ENCODE measurements at places on chromosomes 13 and 19.

- DNase-seq: no peak
Measured at GRCh38 chr19:33421368-33421767, 47.9 kb downstream of the CEBPG start.

DNA sequence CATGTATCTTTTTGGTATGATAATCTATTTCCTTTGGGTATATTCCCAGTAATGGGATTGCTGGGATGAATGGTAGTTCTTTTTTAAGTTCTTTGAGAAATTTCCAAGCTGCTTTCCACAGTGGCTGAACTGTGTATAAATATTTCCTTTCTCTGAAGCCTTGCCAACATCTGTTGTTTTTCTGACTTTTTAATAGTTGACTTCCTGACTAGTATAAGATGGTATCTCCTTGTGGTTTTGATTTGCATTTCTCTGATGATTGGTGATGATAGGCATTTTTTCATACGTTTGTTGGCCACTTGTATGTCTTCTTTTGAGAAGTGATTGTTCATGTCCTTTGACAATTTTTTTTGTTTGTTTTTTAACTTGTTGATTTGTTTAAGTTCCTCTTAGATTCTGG, 61.6 kb upstream of the PCDH17 start:
- no peak for DNase-seq

- no peak for DNase-seq
Measured at GRCh38 chr19:3720349-3720917, 12.2 kb downstream of the TJP3 start.

- DNase-seq: no peak
Measured at GRCh38 chr13:87810391-87810801, 139.2 kb downstream of the SLITRK5 start.

DNA sequence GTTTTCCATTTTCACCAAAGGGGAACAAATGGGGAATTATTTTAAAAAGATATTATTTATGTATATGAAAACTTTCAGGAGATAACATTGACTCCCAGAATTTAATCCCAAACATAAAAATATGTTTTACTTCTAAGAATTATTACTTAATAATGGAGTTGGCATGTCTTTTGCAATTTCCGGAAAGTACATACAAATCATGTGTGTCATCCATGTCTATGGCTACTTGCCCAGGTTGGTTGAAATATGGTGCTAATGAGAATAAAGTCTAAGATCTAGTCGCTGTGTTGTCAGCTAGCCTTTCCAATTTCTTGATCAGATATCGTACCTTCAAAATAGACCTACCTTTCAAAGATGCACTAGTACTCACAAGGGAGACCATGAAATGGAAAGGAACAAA, 1003.2 kb upstream of the PCDH20 start:
- DNase-seq: no peak

DNA sequence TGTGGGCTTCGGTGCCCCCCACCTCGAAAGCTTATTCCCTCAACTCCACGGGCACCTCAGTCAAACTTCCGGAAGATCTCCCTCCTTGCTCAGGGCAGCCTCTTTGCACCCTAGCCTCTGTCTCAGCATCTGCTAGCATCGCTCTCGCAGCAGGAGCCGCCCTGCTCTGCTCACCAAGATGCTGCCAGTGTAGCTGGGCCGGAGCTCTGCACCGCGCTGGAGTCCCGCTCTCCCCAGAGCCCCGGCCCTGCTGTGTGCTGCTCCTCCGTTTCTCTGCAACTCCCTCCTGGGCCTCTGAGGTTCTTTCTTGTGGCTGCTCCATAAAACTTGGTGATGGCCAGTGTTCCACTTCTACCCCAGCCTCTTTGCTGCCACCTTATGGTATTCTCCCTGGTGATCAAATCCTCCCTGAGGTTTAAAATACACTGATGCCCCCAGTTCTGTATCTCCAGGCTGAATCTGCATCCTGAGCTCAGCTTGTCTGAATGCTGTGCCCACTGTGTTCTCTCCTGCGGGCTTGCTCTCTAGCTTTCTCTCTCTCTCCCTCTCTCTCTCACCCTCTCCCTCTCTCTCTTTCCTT, 198.0 kb downstream of the UQCRFS1 start:
- no peak for DNase-seq

GRCh38 chr13:53447863-53448262, 419.2 kb downstream of the OLFM4 start:
- DNase-seq: no peak

- DNase-seq: no peak
Measured at GRCh38 chr13:113853518-113854237, 10.2 kb downstream of the GAS6 start.

DNA sequence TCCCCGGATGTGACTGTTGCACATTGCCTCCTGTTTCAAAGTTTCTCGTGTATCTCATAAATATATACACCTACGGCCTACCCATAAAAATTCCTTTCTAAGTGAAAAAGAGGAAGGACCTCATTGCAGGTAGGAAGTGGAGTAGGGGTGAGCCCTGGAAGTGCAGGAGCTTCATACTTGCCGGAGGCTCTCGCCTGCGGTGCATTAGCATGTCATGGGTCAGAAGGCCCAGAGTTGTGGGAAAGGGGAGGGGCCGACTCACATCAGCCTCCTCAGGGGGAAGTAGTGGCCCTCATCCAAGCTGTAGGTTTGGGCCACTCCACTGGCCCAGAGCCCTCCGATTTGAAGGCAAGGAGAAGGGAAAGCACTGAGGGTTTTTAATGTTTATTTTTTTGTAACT, 26.0 kb upstream of the IRS2 start:
- DNase-seq: no peak

DNA sequence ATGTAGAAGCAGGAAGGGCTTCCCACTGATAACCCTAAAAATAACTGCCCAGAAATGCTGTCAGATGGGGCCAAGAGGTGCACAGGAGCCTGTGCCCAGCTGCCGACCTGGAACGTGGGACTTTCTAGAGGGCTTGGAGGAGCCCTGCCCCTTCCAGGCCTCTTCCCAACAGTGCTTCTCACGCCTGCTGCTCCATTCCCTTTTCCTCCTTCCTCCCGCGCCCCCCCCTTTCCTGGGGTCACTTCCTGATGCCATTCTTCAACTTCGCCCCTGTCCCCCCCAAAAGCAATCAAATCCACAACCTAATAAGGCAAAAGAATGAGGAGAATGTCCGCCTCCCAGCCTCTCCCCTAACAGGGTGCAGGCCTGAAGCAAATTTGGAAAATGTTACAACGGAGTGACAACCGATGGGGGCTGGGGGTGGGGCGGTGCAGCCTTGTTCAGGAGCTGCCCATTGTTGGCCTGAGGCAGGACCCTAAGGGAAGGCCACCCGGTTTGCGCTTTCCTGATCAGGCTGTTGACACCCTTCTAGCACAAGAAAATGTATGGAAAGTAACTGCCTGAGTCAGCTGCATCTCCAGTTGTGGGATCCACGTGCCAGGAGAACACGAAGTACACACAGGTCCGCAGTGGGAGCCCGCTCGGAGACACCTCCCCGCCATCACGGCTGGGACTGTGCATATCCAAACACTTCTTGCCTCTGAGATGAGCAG, 18.7 kb downstream of the ACTN4 start:
- DNase-seq: no peak

- no peak for DNase-seq
Measured at GRCh38 chr13:76656500-76656899, 229.7 kb downstream of the KCTD12 start.

- no peak for DNase-seq
Measured at GRCh38 chr19:48708471-48708870, 11.1 kb downstream of the MAMSTR start.

DNA sequence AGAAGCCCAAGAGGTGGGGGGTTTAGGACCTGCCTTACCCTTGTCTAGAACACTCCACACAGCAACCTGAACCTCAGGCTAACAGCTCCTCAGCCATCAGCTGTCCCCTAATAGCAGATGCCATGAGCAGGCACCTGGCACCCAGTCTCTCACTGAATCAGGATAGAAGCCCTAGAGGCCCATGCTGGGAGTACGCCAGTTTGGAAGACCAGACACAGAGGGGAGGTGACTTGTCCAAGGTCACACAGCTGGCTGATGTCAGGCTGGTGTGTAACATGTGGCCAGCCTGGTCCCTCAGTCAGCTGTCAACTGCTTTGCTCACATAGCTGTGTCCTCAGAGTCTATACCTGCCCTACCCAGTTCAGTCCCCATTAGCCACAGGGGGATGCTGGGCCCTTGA, 12.8 kb upstream of the SAMD1 start:
- DNase-seq: no peak

- peak; percentile 86 for DNase-seq
Measured at GRCh38 chr13:42039946-42040729, 8.3 kb upstream of the DGKH start.

- DNase-seq: no peak
Measured at GRCh38 chr19:35559281-35559659, 4.2 kb downstream of the ATP4A start.

DNA sequence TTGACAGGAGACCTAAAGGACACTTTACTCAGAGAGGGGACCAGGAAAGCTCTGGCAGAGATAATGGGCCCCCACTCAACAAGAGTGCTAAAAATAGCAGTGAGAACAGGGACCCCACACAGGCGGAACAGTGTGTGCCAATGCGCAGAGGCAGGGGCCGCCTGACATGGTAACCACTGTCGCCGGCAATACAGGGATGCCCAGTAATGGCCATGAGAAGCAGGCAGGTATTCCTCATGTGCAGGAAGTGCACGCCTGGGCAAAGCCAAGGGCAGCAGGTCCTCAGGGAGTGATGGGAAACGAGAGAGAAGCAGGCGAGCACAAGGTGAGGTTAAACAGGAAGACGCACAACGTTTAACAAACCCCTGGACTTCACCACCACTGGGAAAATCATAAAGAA, 757.1 kb downstream of the LIG4 start:
- DNase-seq: no peak

DNA sequence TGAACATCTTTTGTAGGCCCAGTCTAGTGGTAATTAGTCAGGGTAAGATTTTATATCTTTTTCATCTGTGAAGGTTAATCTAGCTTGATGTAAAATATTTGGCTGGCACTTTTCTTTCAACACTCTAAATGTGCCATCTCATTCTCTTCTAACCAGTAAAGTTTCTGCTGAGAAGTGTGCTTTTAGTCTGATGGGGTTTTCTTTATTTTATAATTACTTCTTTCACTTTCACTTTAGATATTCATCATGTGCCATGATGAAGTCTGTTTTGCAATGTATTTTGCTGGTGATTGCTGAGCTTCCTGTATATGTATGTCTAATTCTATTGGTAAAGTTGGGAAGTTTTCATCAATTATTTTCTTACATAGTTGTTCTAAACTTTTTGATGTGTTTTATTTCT, 31.9 kb downstream of the ZNF726 start:
- DNase-seq: no peak

GRCh38 chr13:67554286-67554685, 324.1 kb upstream of the PCDH9 start:
- no peak for DNase-seq

GRCh38 chr13:75530549-75530961, 7.1 kb downstream of the COMMD6 start:
- no peak for DNase-seq

GRCh38 chr19:21559444-21559843, 54.0 kb downstream of the ZNF429 start:
- no peak for DNase-seq

GRCh38 chr19:52653161-52653560, 15.0 kb upstream of the ZNF83 start:
- no peak for DNase-seq

DNA sequence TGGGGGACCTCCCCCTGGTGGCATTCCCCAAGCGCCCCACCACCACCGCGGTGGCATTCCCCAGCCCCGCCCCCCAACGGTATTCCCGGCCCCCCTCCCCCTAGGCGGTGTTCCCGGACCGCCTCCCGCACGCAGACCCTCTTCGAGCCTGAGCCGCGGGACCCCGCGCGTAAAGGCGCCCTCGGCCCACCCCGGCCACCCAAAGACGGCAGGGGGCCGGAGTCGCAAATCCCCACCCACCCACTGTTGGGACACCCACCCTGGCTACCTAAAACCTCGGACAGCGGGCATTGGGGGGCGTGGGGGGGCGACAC, 22.4 kb downstream of the OLFM2 start:
- no peak for DNase-seq

GRCh38 chr13:67273001-67273400, 42.9 kb upstream of the PCDH9 start:
- DNase-seq: no peak

- no peak for DNase-seq
Measured at GRCh38 chr13:103157434-103158145, 91.4 kb upstream of the SLC10A2 start.

GRCh38 chr19:6211632-6212402, 68.0 kb downstream of the MLLT1 start:
- DNase-seq: no peak

GRCh38 chr13:95801825-95802224, 124.9 kb downstream of the DNAJC3 start:
- DNase-seq: no peak

DNA sequence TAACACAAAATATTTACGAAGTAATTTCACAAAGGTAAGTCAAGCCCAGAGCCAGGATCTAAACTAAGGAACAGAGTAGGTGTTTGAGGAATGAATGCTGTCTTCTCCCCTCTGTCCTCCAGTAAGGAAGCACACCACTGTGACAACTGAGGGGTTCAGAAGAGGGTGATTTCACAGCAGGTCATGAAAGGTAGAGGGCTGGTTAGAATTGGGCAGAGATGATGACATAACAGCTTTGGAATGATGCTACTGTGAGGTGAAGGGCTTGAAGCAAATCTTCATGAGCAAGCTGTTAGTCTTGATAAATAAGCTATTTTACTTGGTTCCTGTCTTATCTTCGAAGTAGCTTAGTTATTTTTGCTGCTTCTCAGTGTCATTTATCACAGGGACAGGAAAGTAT, 498.6 kb downstream of the FGF9 start:
- DNase-seq: no peak

DNA sequence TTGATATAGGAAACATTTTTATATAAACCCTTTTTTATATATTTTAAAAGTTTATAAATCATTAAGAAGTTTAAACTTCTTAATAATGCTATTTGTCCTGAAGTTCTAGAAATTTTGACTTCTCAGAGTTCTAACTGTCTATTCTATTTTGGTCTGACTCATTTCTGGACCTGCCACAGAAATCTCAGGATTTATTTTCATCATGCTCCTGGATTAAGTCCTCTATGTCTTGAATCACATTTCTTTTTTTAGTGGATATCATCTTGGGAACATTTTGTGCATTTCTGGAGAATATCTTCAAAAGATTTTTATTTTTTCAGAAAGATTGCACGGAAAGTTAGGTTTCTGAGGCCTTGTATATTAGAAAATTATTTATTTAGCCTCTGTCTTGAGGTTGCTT, 289.1 kb downstream of the NDFIP2 start:
- DNase-seq: no peak

DNA sequence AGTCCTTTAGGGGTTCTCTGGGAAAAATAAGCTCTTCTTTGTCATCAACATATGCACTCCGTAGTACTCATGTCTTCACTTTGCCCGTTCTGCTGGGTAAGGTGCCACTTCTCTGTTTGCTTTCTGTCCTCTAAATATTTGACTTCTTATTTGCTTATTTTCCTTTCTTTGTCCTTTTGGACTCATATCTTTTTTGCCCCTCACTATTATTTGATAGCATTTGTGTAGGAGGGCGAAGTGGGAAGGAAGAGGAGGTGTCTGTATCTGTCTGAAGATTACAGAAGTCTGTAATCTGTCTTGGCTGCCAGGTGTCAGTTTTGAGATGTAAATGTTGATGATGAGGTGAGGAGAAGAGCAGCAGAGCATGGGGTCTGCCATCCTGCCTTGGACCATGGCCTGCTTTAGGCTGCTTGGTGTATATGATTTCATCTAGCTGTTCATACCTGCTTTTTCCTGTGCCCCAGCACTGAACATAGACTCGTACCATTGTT, 30.8 kb downstream of the USPL1 start:
- DNase-seq: no peak
